ENCODE measurements at places on chromosomes 7 and 10. TPM values are rescaled to one million over a fixed set of nuclear protein-coding genes. Genes with fewer than 3 reads are reported as not detected.

Gene HOXA1
- total RNA-seq, result 0.75 TPM

Gene DUS4L
- total RNA-seq, result 5.2 TPM

- no peak overlapping the region for H3K4me3 ChIP-seq
- no peak for DNase-seq
These were observed 6.3 kb downstream of the NAT16 start for GRCh38 chr7:101173752-101174244.

- no peaks in the 10 kb centered on the region for H3K27me3 ChIP-seq
- peaks cover 3% of the 10 kb centered on the region for H3K4me1 ChIP-seq
- H3K4me3 ChIP-seq, result no peak overlapping the region
- H3K27ac ChIP-seq, result no peak overlapping the region
These were observed 24.6 kb upstream of the RHBDD2 start for GRCh38 chr7:75854233-75854632.

DNA sequence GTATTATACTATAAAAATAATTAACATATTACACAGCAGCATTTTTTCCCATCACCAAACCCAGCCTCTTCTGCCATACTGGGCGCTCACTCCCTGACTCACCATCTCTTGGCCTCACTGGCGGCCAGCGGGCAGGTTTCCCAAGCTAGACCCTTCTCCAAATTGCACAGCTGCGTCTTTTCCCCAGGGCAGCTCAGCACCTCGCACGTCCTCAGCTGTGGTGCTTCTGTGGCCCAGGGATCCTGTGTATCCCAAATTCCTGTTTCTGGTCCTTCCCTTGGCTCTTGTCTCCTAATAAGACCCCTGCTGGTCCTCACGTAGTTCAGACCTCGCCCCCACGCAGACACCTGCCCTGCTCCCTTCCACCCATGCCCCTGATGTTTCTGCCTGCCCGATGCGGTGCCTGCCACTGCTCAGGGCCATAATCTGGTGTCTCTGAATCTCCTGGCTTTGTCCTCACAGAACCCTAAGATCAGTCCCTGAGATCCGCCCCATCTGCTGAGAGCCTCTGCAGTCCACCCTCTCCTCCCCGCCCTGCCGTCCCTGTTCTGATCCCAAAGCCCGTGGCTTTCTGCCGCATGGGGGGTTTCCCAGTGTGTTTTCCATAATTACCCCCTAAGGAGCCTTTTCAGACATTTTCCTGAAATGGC lies 290.1 kb downstream of the TCERG1L start:
- no peaks in the 10 kb centered on the region for H3K36me3 ChIP-seq
- H3K4me3 ChIP-seq, result no peak overlapping the region
- no peaks in the 10 kb centered on the region for H3K27me3 ChIP-seq
- H3K4me1 ChIP-seq, result no peaks in the 10 kb centered on the region
- DNase-seq, result peak; percentile 40
- H3K27ac ChIP-seq, result no peak overlapping the region

Gene OR6B1
- total RNA-seq, result not detected

DNA sequence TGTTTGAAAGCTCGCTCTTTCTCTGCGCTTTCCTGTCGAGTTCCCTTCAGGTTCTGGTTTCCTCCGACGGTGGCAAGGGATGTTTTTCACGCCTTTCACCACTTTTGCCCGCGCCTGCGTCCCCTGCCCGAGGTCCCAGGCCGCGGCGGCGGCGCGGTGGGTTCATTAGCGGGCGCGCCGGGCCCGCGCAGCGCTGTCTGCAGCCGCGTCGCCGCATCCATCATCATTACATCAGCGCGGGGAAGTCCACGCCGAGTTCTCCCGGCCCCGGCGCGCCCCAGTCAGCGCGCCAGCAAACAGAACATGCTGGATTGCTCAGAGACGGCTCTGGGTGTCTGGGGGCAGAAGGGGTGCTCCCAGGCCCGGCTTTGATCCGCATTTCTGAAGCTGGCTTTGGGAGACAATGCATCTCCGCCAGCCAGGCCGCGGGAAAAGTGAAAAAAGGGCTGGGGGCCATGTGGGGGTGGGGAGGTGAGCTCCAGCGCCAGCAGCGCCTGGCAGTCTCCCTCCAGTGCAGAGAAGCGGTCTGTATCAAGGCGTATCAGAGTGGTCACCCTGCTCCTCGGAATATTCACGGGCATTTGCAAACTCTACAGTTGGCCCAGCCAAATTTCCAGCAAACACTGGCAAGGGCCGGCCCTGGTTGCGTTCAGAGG lies 8.9 kb downstream of the GLI3 start:
- no peak overlapping the region for H3K27ac ChIP-seq
- peak overlapping the region; percentile 39 for H3K4me3 ChIP-seq
- peak; percentile 70 for DNase-seq
- no peaks in the 10 kb centered on the region for H3K36me3 ChIP-seq
- peaks cover 12% of the 10 kb centered on the region for H3K4me1 ChIP-seq
- peaks cover 3% of the 10 kb centered on the region for H3K27me3 ChIP-seq

GRCh38 chr10:59907537-59907917 lies 1.2 kb upstream of the CCDC6 start:
- H3K27ac ChIP-seq, result peak overlapping the region; percentile 93
- H3K27me3 ChIP-seq, result no peaks in the 10 kb centered on the region
- no peaks in the 10 kb centered on the region for H3K36me3 ChIP-seq
- peaks cover 36% of the 10 kb centered on the region for H3K4me1 ChIP-seq

Measured in upper lobe of right lung (tissue), 1 donor.